Kidney capillary endothelial cell (primary cell): ENCODE measurements at places on chromosomes 12 and 14.

DNA sequence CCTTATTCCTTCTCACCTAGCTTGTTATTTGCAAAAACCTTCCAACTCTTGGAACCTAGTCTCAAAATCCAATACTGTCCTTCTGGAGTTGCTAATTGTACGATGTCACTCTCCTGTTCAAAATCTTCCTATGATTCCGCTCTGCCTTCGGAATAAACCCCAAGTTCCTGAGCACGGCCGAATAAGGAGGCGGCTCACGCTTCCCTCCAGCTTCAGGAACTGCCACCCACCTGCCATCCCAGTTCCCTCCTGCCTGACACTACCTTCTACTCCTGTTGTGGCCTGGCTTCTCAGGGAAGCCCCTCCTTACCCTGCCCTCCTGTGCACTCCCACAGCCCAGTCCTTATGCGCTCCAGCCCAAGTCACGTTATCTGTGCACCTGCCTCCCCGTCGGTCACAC lies 73.2 kb downstream of the SETD3 start:
- no peak for DNase-seq

DNA sequence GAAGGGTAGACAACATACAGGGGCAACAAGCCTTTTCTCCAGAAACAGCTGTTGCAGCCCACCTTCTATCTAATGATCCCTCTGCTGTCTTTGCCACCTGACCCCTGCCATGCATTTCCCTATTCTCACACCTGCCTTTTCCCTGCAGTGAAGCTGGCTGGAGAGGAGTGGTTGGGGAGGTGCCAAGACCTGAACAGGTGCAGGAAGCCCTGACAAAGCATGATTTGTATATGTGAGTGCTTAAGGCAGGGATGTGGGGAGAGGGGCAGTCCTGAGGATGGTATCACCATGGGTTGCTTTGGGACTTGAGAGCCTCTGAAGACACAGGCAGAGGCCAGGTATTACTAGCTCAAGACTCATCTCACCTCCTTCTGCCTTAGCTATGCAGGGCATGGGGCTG lies 2.9 kb upstream of the PFDN5 start:
- DNase-seq, result no peak

- peak; percentile 73 for DNase-seq
Measured at GRCh38 chr12:7638760-7639555, 26.8 kb downstream of the APOBEC1 start.

DNA sequence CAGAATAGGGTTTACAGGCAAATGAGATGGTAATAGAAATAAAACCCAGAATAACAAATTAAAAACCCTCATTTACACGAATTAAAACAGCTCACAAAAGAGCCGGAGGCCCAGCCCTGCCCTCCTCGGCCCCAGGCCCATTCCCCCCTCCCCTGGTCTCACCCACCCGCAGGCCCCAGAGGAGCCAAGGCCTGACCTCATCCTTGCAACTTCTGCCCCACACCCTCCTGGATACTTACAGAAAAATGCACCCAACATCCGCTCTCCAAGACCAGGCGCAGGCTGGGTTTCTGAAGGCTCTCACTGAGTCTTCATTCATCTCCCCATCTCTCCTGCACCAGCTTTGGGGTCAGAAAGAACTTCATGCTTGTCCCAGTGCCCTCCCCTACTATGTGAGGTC lies 16.2 kb upstream of the VSX2 start:
- DNase-seq, result no peak

GRCh38 chr14:38404100-38404541 lies 148.2 kb upstream of the CLEC14A start:
- peak; percentile 52 for DNase-seq

GRCh38 chr12:24591715-24592440 lies 357.0 kb downstream of the BCAT1 start:
- no peak for DNase-seq

DNA sequence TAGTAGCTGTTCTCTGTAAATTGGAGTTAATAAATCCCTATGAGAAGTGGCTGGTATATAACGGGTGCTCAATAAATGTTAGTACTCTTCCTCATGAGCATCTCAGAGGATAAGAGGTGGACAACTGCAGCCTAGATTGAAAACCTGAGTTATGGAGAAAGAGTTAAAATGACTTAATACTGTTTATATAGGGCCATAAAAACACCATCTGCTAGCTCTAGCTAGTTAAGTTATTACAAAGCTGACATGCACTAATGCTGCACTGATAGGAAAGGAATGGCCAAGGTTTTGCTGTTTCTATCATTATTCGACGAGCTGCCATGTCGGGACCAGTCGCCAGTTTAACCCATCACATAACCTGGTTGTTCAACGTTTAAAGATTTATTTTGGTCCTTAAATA lies 72.0 kb upstream of the SEL1L start:
- DNase-seq, result no peak

GRCh38 chr14:96588410-96589257 lies 86.5 kb downstream of the PAPOLA start:
- peak; percentile 23 for DNase-seq

DNA sequence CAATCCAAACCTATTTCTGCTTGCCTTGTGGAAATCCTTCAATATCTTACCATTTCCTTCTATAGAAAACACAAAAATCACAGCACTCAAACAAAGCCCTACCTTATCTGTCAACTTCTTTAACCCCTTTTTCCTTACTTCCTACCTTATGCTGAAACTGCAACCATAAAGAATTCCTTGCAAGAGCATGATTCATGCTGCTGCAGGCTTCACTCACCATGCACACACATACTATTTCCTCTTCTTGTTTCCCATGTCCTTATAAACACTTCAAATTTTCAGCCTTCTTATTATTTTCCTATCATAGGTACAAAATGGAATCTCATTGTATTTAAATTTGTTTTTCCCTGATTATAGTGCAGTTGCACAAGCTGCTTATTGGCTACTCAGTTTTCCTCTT lies 23.3 kb downstream of the LMNTD1 start:
- DNase-seq, result peak; percentile 27

DNA sequence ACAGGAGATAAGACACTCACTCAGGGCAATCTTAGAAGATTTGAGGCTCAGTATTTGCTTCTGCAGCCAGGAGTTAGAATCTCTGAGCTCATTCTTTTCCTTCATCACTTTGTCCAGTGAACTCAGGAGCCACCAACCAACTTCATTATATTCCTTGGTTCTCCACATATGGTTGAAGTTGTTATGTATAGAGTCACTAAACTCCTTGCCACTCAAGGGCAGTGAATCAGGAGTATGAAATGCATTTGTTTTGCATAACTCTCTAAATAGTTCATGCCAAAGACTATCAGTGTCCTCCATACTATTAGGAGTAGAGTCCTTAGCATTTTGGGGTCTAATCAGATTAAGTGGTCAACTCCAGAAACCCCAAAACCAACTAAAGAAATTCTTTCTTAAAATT lies 150.6 kb downstream of the CCDC59 start:
- no peak for DNase-seq

GRCh38 chr12:60094436-60094835 lies 498.6 kb downstream of the SLC16A7 start:
- DNase-seq, result no peak

DNA sequence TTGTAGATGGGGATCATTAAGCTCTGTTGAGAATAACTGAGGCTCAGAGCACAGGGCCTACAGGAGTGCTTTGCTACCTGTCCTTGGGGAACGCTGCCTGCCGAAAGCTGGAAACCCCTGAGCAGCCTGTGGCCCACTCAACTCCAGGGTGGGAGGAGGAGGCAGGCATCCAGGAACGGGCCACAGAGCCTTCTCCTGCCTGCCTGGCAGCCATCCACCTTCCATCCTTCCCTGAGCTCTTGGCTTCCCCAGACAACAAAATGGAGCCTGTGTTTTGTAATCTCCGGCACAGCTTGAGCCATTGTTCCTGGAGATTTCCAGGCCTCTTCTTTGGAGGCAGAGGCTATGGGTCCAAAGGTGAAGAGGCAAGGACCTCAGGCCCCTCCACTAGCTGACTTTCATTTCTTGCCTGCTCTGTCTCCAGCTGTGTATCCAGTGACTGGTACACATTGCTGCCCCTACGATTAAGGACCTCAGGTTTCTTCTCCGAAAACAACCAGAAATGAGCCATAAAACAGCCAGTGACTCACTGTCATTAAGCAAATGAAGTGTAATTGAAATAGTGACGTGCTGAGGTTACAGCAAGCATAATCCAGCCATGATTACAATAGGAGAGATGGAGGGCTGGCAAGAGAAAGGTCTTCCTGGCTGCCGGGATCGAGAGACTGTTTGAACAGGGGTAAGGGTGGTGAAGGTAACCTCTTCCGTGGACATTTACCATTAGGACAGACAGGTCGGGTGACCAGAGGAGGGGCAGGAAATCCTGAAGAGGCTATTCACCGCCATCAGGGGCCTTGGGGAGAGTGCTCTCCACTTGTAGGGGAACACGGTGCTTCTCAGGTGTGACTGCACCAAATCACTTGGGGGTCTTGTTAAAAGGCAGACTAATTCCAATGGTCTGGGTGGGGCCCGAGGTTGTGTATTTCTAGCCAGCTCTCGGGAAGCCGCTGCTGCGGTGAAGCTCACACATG lies 56.3 kb upstream of the KCNA5 start:
- DNase-seq, result no peak

GRCh38 chr12:83153177-83153576 lies 466.5 kb downstream of the TMTC2 start:
- no peak for DNase-seq

DNA sequence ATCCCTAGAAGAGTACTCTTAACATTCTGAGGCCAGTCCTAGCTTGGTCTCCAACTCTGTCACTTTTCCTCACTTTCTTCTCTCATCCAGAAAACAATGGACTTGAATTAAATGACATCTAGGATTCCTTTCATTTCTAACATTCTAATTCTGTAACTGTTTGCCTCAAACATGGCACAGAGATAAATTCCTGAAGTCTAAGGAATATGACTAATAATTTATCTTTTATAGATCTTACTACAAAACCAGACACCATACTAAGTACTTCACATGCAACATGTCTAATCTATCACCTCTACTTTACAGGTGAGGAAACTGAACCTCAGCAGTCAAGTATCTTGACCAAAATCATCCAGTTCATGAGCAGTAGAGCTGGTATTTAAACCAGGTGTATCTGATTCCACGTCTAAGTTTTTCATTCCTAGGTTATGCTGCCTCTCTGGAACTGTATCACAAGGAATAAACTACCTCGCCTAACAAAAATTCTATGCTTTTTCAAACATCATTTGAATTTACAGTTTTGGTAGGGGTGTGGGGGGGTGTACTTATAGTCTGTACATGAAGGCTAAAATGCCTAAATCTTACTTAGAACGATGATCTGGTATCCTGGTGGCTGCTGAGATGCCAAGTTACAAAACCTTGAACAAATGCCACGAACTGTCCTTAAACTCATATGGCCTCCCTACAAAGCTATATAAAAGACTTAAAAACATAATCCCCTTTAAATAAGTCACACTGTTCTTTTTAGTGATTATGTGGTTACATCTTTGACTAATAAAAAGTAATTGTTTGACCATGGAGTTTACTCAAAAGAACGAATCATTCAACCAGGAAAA lies 41.6 kb downstream of the ATXN2 start:
- no peak for DNase-seq

DNA sequence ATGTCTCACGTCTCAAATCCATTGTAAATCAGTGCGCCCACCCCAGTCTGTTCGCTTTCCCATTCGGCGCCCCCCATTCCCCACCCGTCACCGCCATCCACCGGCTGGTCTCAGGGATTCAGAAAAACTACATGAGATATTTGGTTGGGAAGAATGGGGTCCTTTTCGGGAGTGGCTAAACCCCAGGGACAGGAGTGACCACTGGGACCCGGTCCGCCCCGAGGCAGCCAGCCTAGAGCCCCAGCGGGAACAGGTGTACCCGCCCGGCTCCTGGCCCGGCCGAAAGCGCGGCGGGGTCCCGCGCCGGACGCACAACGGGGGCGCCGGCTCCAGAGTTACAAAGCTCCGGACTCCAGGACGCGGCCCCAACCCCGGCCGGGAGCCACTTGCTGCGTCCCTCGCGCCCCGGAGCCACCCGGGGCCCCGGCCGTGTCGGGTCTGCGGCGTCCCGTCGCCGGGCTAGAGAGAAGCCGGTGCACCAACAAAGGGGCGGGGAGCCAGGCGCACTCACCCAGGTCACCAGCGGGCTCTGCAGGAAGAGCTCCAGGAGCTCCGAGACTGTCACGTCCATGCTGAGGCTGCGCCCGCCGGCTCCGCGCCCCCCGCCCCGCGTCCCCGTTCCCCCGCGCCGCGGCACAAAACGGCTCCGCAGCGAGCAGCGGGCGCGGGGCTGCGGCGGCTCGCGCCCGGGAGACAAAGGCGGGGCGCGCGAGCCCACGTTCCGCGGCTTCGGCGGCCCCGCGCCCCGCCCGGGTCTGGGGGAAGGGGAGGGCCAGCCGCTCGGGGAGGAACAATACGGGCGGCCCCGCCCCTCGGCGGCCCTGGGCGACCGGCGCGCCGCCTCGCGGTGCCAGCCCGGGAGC lies at the start of gene CCDC88C:
Gene CCDC88C, minus strand, starts transcription at position 701 of the 863 bp plus-strand sequence. Its CDS starts 130 bp downstream, at position 571.
- peak; percentile 38 for DNase-seq

GRCh38 chr12:11805680-11806079 lies 156.2 kb downstream of the ETV6 start:
- no peak for DNase-seq

- DNase-seq, result no peak
Measured at GRCh38 chr14:51548187-51548586, 103.5 kb upstream of the FRMD6 start.

GRCh38 chr14:103862393-103862782 lies 15.0 kb upstream of the PPP1R13B start:
- no peak for DNase-seq

DNA sequence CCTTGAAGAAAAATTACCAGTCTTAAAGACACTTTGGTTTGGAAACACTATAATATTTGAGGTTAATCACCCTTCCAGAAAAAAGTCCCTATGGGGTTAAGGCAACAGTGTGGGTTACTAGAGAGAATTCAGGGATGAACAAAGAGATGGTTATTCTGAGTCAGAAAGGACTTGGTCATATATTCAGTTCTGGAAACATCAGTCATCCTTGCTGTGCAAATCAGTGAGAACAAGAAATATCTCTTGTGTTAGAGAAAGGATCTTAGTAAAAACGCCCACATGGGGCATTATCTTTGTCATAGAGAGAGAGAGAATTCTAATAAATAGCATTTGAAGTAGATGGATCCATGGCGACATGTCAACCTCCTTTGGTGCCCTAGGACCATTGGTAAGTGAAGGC lies 59.4 kb upstream of the E2F7 start:
- DNase-seq, result no peak

DNA sequence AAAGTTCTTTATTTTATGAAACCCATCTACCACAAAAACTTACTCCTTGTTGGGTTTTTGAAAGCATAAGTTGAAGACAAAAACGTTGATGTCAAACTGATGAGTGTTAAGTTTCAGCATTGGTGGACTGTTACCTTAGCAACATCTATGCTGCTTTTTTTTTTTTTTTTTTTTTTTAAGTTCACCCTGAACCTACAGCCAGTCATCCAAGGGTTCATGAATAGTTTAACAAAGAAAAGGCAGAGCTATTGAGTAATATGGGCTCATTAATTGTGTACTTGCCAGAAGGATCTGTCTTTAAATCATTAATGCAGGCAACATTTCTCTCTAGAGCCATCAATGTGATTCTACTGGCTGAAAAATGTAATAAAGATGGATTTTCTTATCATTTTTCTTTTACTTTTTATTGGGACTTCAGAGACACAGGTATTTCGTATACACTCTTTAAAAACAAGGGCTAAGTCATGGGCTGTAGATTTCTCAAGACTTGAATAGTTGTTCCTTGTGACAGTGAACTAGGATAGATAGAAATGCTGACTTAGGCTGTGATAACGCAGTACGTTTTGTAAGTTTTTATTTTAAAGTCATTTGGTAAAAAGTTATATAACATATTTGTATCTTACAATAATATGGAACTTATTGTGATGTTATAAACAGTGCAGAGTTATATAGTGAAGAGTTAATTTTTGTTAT lies at the start of gene PTPRQ:
Gene PTPRQ, plus strand, starts transcription at position 262 of the 693 bp plus-strand sequence. Its CDS starts 111 bp downstream, at position 373.
- DNase-seq, result no peak
